ENCODE measurements at places on chromosomes 5 and 9.
A peak's percentile ranks its signal among the peaks of the same experiment; 100 is the strongest.

DNA sequence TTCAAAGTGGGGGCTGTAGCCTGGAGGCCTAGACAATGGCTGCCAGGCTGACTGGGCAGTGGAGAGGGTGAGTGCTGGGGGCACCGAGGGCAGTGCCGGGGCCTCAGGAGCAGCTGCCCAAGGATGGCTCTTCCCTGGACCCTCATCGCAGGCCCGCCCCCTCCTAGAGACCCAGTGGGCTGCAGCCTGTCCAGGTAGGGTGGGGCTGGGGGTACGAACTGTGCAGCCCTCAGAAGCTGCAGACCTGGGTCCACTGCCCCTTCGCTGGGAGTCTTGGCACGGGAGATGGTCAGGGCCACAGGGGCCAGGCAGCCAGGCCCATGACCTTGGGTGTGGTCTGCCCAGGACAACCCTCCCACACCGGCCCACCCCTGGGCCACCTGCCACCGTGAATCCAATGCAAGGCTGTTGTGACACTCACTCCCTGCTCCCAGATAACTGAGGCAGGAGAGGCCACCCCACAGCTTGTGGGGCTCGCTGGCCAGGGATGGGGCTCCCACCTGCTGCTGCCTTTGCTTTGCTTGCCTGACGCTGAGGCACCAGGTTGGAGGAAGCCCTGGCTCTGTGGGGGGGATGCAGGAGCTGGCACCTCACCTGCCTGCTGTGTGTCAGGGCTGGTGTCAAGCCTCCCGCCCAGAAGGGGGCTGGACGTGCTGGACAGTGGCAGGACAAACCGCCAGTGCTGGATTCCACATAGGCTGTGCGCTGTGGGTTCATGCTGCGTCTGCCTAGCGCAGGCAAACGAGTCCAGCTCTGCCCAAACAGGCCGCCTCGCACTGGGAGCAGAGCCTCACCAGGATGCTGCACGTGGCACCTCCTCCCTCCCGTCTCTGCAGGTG, 23.1 kb upstream of the SLC9A3 start:
- no peaks in the 10 kb centered on the region for H3K27me3 ChIP-seq
- no peak overlapping the region for H3K27ac ChIP-seq
- no peaks in the 10 kb centered on the region for H3K36me3 ChIP-seq
- H3K4me3 ChIP-seq, result peak overlapping the region; percentile 31

- DNase-seq, result no peak
- no peak overlapping the region for H3K27ac ChIP-seq
- peaks cover 28% of the 10 kb centered on the region for H3K36me3 ChIP-seq
- H3K4me3 ChIP-seq, result no peak overlapping the region
Observed at GRCh38 chr9:124792257-124793014, 15.5 kb downstream of the OLFML2A start.

- no peaks in the 10 kb centered on the region for H3K4me1 ChIP-seq
- H3K4me3 ChIP-seq, result no peak overlapping the region
- peaks cover 2% of the 10 kb centered on the region for H3K36me3 ChIP-seq
Observed at GRCh38 chr5:123382252-123382651, 41.0 kb downstream of the CEP120 start.

GRCh38 chr9:12739014-12739652, 35.7 kb upstream of the LURAP1L start:
- no peaks in the 10 kb centered on the region for H3K27me3 ChIP-seq
- peak; percentile 46 for DNase-seq
- H3K4me1 ChIP-seq, result peaks cover 2% of the 10 kb centered on the region
- H3K4me3 ChIP-seq, result no peak overlapping the region
- H3K27ac ChIP-seq, result no peak overlapping the region

DNA sequence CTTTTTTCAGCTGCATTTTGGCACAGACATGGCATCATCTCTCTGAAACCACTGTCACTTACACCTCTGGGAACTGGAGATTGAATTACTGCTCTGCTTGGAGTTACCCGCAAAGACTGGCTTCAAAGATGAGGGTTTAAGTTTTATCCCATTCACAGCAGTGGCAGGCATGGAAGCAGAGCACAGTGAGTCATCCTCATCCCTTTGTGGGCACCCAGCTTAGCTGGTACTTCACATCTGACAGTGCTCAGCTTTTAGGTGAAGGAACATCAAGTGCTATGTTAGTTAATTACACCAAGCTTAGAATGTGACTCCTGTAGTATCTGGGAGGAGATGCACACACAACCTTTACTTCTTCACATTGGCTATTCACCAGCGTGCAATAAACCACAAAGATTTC, 24.8 kb upstream of the ALDH1A1 start:
- DNase-seq, result no peak
- H3K27ac ChIP-seq, result no peak overlapping the region
- H3K27me3 ChIP-seq, result no peaks in the 10 kb centered on the region

DNA sequence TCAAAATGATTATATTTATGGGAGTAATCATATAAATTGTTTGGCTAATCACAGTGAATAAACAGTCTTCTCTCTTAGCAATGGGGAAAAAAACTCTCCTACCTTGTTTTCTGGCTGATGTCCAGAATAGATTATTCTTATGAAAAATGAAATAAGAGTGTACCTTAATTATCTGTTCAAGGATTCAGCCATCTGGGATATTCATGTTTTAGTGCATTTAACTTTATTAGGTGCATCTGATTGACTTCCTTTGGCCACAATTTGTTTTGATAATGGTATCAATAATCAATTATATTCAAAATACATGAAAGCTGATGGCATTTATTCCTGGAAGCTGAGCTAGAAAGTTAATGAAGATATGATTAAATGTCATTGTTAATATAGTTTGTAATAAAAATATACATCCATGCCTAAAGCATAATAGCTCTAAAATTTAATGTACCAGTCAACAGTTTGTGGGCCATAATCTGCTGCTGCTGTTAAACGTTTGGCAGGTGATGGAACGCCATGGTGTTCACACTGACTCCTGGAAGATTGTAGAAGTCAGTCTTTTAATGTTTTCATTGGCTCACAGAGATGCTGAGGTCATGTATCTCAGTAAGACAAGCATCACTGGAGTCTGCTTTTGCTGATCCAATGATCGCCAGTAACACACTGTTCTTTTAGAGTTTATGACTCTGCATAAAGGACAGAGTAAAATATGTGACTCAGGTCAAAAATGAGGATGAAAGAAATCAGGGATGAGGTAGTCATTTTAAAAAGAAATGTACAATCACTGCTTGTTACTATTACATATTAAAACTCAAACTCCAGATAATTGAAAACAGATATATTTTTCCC, 105.8 kb downstream of the ISL1 start:
- no peak overlapping the region for H3K4me3 ChIP-seq
- H3K27me3 ChIP-seq, result no peaks in the 10 kb centered on the region
- no peak for DNase-seq

GRCh38 chr9:126805554-126806262, 868 bp downstream of the ZBTB43 start:
- peak overlapping the region; percentile 18 for H3K27ac ChIP-seq
- DNase-seq, result peak; percentile 89
- H3K4me1 ChIP-seq, result peaks cover 7% of the 10 kb centered on the region
- peaks cover 22% of the 10 kb centered on the region for H3K36me3 ChIP-seq
- H3K27me3 ChIP-seq, result no peaks in the 10 kb centered on the region

DNA sequence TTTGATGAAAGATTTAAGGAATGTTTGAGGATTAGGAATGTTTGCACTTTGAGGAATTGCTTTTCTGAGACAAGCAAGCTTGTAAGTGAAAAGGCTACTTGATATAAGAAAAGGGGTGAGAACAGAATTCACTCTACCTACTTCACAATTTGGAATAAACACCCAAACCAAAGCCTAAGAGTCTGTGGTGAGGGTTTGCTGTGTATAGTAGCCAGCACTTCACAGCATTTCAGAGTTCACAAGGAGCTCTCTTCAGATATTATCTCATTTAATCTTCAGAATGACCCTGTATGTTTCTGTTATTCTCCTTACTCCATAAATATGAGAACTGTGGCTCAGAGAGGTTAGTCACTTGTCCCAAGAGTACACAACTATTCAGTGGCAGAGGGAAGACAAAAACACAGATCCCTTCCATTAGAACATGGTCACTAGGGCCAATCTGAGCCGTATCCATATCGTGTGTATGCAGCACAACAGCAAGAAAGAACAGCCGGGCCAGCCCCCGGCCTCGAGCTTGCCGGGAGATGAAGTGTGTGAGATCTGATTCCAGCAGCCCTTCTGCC, 92.4 kb downstream of the FRMD3 start:
- DNase-seq, result no peak
- H3K27me3 ChIP-seq, result no peaks in the 10 kb centered on the region
- no peaks in the 10 kb centered on the region for H3K36me3 ChIP-seq
- H3K4me1 ChIP-seq, result no peaks in the 10 kb centered on the region
- no peak overlapping the region for H3K4me3 ChIP-seq
- H3K27ac ChIP-seq, result no peak overlapping the region

- H3K36me3 ChIP-seq, result no peaks in the 10 kb centered on the region
- H3K27ac ChIP-seq, result no peak overlapping the region
- H3K4me1 ChIP-seq, result peaks cover 2% of the 10 kb centered on the region
- DNase-seq, result no peak
- H3K4me3 ChIP-seq, result no peak overlapping the region
Observed at GRCh38 chr9:116008278-116008677, 145.3 kb upstream of the PAPPA start.

GRCh38 chr5:99272576-99272975, 343.8 kb upstream of the CHD1 start:
- H3K27ac ChIP-seq, result no peak overlapping the region
- DNase-seq, result no peak
- H3K27me3 ChIP-seq, result no peaks in the 10 kb centered on the region
- no peak overlapping the region for H3K4me3 ChIP-seq

GRCh38 chr5:107633171-107633901, 37.4 kb downstream of the EFNA5 start:
- H3K4me1 ChIP-seq, result peaks cover 4% of the 10 kb centered on the region
- no peaks in the 10 kb centered on the region for H3K36me3 ChIP-seq
- no peak for DNase-seq
- no peak overlapping the region for H3K27ac ChIP-seq
- no peak overlapping the region for H3K4me3 ChIP-seq

GRCh38 chr5:137635521-137635921, 100.4 kb downstream of the KLHL3 start:
- H3K27ac ChIP-seq, result peak overlapping the region; percentile 39
- peaks cover 4% of the 10 kb centered on the region for H3K36me3 ChIP-seq
- H3K4me3 ChIP-seq, result no peak overlapping the region
- H3K27me3 ChIP-seq, result no peaks in the 10 kb centered on the region

- H3K4me3 ChIP-seq, result no peak overlapping the region
- H3K27me3 ChIP-seq, result no peaks in the 10 kb centered on the region
- H3K4me1 ChIP-seq, result no peaks in the 10 kb centered on the region
- no peak for DNase-seq
- H3K36me3 ChIP-seq, result no peaks in the 10 kb centered on the region
Observed at GRCh38 chr5:113373426-113373825, 61.4 kb downstream of the TSSK1B start.

DNA sequence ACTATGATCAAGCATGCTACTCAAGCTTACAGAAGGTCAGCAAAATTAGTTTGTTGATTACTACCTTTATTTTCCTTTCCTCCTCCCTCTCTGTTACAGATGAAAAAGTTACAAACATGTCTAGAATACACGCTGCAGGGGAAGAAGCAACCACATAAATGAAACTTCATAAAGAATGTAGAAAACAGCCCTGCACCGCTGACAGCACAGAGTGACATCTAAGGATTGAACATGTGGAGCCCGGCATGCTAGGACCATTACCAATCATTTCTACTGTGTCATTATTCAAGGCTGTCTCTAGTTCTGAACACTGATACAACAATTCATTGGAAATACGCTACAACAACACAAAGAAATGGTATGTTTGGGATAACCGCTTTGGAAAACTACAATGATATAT, 261.1 kb downstream of the MLLT3 start:
- no peaks in the 10 kb centered on the region for H3K27me3 ChIP-seq
- H3K36me3 ChIP-seq, result peaks cover 9% of the 10 kb centered on the region
- no peaks in the 10 kb centered on the region for H3K4me1 ChIP-seq
- no peak overlapping the region for H3K27ac ChIP-seq
- H3K4me3 ChIP-seq, result no peak overlapping the region

GRCh38 chr5:125898851-125899405, 524.3 kb upstream of the GRAMD2B start:
- H3K27me3 ChIP-seq, result no peaks in the 10 kb centered on the region
- DNase-seq, result no peak
- H3K27ac ChIP-seq, result no peak overlapping the region
- no peaks in the 10 kb centered on the region for H3K36me3 ChIP-seq
- H3K4me3 ChIP-seq, result no peak overlapping the region
